ENCODE measurements at places on chromosomes 16 and 17.

GRCh38 chr16:28540346-28540745 lies 1.6 kb upstream of the NUPR1 start:
- no peak for DNase-seq

GRCh38 chr16:70689970-70690891 lies 4.4 kb upstream of the MTSS2 start:
- no peak for DNase-seq

GRCh38 chr17:21379080-21379711 lies 3.0 kb downstream of the KCNJ12 start:
- no peak for DNase-seq

DNA sequence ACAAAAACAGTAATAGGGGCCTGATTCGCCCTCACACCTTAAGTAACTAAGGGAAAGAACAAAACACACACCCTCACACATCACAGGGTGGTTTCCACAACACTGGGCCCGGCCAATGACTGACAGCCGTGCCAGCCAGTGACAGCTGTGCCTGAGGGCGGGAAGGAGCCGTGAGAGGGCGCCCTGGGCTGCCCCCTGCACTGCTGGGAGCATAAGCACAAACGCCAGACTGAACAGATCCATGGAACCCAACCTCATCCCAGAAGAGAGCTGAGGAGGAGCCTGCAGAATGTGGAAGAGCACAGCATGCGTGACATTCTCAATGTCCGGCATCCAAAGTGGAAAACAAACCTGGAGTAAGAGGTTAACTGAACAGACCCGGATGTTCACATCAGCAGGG lies 16.0 kb downstream of the CSNK1D start:
- no peak for DNase-seq

DNA sequence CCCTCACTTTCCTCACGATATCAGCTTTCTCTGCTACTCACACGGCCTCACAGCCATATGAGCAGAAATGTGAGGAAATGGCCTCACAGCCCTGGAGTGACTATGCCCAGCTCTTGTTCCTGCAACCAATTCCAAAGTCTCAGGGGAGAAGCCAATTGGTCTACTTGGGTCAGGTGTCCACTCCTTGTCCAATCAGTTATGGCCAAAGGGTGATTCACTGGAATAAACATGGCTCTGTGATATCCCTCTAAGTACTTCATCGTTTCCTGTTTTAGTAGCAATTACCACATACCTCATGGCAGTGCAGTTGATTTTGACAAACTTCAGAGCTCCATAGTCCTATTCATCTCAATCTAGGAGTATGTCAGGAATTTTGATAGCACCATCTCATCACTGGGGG lies 195.4 kb downstream of the KATNIP start:
- no peak for DNase-seq

GRCh38 chr16:23145186-23145585 lies 4.1 kb downstream of the USP31 start:
- no peak for DNase-seq

- no peak for DNase-seq
These were observed 94.4 kb downstream of the SHISA9 start for GRCh38 chr16:12995721-12996372.
